Activated naive CD8-positive, alpha-beta T cell treated with anti-CD3 and anti-CD28 coated beads for 36 hours (primary cell): ENCODE measurements at places on chromosomes 11 and 22. TPM values are rescaled to one million over a fixed set of nuclear protein-coding genes. Genes with fewer than 3 reads are reported as not detected.

GRCh38 chr11:60194511-60194910 is 11.6 kb upstream of the MS4A6A start:
- no peaks in the 10 kb centered on the region for H3K36me3 ChIP-seq
- peaks cover 25% of the 10 kb centered on the region for H3K27me3 ChIP-seq
- H3K4me1 ChIP-seq, result peaks cover 16% of the 10 kb centered on the region

- H3K36me3 ChIP-seq, result no peaks in the 10 kb centered on the region
- DNase-seq, result no peak
- H3K27me3 ChIP-seq, result peaks cover 9% of the 10 kb centered on the region
- no peak overlapping the region for H3K4me3 ChIP-seq
Observed at GRCh38 chr11:120696597-120697218, 185.2 kb downstream of the GRIK4 start.

DNA sequence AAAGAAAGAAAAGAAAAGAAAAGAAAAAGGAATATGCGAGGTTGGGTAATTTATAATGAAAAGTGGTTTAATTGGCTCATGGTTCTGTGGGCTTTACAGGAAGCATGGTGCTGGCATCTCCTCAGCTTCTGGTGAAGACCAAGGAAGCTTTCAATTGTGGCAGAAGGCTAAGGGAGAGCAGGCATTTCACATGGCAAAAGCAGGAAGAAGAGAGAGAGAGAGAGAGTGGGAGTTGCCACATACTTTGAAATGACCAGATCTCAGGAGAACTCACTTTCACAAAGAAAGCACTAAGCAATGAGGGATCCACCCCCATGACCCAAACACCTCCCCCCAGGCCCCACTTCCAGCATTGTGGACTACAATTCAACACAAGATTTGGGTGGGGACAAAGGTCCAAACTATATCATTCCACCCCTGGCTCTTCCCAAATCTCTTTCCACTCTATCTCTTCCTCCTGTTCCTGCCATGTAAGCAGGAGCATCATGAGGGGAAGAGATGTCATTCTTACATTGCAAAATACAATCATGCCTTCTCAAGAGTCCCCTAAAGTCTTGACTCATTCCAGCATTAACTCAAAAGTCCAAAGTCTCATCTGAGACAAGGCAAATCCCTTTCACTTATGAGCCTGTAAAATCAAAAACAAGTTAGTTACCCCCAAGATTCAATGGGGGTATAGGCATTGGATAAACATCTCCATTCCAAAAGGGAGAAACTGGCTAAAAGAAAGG is 38.9 kb downstream of the LINC01488 start:
- DNase-seq, result no peak
- H3K27me3 ChIP-seq, result no peaks in the 10 kb centered on the region
- H3K27ac ChIP-seq, result no peak overlapping the region
- no peaks in the 10 kb centered on the region for H3K4me1 ChIP-seq

DNA sequence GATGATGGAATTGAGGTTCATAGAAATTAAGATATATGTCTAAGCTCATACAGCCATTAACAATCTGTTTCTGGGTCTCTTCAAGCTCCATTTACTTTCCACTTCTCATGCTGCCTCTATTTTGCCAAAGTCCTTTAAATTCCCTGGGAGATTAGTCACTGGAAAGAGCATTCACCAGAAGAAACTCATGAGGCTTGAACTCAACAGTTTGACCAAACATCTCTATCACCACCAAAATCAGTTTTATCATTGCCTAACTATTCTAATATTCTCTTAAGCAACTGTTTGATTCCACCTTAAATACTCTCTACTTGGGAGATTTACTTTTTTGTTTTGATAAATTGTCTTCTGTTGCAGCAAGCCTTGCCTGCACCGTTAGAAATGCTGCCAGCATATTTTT is 881.3 kb downstream of the KCNA4 start:
- H3K27me3 ChIP-seq, result no peaks in the 10 kb centered on the region
- H3K36me3 ChIP-seq, result no peaks in the 10 kb centered on the region
- H3K4me1 ChIP-seq, result no peaks in the 10 kb centered on the region
- no peak overlapping the region for H3K4me3 ChIP-seq

DNA sequence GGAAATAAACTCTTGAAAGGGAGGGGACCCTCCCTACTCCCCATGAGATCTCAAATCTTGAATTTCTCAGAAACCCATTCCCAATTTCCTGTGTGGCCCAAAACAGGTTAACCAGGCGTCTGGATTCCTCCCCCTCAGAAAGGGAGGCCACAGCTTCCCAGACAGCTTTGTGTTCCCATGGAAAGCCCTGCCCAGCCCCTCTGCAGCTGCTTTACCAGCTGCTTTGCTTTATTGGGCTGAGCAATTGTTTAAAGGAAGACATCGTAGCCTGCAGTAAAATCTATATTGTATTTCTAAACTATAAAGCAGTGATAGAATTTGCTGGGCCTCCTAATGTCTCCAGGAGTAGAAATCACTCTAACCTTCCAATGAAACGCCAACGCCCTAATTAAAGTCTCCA is 97.4 kb downstream of the CHST1 start:
- H3K27me3 ChIP-seq, result no peaks in the 10 kb centered on the region
- H3K4me3 ChIP-seq, result no peak overlapping the region
- H3K36me3 ChIP-seq, result no peaks in the 10 kb centered on the region
- no peaks in the 10 kb centered on the region for H3K4me1 ChIP-seq
- no peak overlapping the region for H3K27ac ChIP-seq

OLFML1 gene
- not detected for total RNA-seq

PARVG gene
- 68.7 TPM for total RNA-seq

TEX54 gene
- total RNA-seq, result not detected

PACSIN3 gene
- 6.8 TPM for total RNA-seq
